Endothelial cell of umbilical vein (primary cell): ENCODE measurements at places on chromosomes 12 and 14. TPM values are rescaled to one million over a fixed set of nuclear protein-coding genes. Genes with fewer than 3 reads are reported as not detected.

DNA sequence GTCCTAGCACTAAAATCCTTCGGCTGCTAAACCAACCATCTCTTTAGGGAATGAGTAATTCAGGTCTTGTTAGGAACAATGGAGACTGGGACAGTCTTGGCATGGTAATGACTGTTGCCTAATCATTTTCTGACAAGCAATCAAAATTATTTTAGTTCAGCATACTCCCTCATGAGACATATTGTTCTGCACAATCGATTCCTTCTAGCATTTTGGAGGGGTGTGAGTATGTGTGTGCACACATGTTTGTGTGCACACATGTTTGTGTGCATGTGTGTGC is 2.1 kb upstream of the KRT1 start:
- DNase-seq: no peak

GRCh38 chr12:17079251-17079909 is 473.4 kb upstream of the LMO3 start:
- DNase-seq: no peak

GRCh38 chr12:33047666-33048065 is 151.1 kb upstream of the PKP2 start:
- no peak for DNase-seq

- no peak for DNase-seq
Observed at GRCh38 chr12:4278329-4279197, 5.0 kb downstream of the CCND2 start.

The TSPAN19 gene
- not detected in 2 replicates for total RNA-seq

The MORN3 gene
- 0.62 and 0.73 TPM in 2 replicates for total RNA-seq

The PIWIL1 gene
- not detected in 2 replicates for total RNA-seq
